ENCODE measurements at places on chromosomes 12 and 14.

- DNase-seq = no peak
These were observed 63.9 kb upstream of the RMST start for GRCh38 chr12:97398704-97399103.

DNA sequence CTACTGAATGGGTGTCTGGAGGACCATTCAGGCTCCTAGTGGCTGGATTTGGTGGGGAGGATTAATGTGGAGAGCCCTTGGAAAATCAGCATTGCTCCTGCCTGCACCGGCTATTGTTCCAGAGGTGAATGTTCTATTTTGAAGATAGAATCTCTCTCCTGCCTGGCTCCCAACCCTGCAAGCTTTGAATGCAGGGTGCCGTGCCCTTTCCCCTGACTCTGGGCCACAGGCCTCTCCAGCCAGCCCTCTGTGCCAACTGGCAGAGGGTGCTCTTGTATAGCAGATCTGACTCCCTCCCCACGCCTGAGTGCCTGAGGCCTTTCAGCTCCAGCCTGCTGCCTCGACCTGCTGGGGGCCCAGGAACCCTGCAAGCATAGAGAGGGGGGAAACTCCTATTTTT lies 106.8 kb downstream of the TMEM260 start:
- DNase-seq = no peak

DNA sequence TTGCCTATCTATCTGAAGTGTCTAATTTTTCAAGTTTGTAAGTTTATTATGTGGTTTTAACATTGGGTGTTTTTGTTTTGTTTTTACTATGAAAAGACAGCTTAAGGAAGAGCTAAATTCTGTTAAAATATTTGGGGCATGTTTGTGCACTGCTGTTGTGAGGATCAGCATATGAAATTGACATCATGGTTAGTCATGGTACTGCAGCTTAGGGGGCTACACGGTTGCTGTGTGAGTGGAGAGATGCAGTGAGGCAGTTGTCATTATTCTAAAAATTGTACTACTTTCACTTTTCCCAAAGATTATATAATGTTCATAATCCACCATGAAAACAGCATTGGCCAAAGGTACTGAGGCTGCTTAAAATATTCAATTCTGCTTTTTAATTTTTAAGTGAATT lies 49.0 kb downstream of the ZC3H14 start:
- no peak for DNase-seq

- DNase-seq = no peak
These were observed 93.5 kb downstream of the GALNT8 start for GRCh38 chr12:4813741-4814140.

DNA sequence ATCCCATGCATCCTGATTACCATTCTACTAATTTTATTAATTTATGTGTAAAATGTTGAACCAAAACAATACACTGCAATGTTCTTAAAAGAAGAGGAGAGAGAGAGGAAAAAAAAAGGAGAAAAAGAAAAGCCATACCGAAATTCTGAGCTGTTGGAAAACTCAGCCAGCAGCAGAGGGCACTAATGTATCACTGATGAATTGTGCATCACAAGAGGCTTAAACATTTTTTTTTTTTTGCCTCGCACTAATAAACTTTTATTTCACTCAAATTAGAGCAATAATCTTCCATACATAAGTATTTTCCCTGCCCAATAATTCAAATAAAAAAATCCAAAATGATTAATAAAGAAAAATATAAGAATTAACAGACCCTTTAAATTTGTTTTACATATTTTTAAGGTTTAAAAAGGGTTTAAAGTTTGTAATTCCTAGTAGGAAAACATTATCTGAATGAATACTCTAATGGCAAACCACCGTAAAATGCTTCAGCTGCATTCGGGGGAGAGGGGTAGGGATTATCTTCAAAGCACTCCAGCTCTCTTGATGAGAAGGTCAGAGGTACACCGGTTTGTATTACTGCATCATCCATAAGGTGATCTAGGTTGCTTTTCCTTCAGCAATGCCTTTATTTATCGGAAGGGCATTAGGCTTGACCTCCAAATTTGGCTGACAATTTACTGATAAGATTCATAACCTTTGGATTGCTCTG lies 41.9 kb downstream of the ATP23 start:
- peak; percentile 20 for DNase-seq

- no peak for DNase-seq
These were observed 71.2 kb upstream of the CHST11 start for GRCh38 chr12:104385510-104385909.

GRCh38 chr12:87469295-87469694 lies 559.9 kb downstream of the C12orf50 start:
- no peak for DNase-seq

- DNase-seq = peak; percentile 5
These were observed 107.4 kb downstream of the TSHR start for GRCh38 chr14:81062816-81063215.

DNA sequence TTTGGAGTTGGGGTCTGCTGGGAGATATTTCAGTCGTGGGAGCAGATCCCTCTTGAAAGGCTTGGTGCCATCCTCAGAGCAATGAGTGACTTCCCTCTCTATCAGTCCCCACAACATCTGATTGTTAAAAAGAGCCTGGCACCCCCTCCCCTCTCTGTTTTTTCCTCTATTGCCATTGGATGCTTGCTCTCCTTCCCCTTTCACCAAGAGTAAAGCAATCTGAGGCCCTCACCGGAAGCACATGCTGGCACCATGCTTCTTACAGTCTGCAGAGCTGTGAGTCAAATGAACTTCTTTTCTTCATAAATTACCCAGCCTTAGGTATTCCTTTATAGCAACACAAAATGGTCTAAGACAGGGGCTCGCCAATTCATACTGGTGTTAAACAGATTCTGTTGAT lies 99.1 kb upstream of the CCND2 start:
- no peak for DNase-seq

GRCh38 chr14:94018308-94018707 lies 7.8 kb upstream of the OTUB2 start:
- no peak for DNase-seq
